ENCODE measurements at places on chromosomes 1 and 21.

DNA sequence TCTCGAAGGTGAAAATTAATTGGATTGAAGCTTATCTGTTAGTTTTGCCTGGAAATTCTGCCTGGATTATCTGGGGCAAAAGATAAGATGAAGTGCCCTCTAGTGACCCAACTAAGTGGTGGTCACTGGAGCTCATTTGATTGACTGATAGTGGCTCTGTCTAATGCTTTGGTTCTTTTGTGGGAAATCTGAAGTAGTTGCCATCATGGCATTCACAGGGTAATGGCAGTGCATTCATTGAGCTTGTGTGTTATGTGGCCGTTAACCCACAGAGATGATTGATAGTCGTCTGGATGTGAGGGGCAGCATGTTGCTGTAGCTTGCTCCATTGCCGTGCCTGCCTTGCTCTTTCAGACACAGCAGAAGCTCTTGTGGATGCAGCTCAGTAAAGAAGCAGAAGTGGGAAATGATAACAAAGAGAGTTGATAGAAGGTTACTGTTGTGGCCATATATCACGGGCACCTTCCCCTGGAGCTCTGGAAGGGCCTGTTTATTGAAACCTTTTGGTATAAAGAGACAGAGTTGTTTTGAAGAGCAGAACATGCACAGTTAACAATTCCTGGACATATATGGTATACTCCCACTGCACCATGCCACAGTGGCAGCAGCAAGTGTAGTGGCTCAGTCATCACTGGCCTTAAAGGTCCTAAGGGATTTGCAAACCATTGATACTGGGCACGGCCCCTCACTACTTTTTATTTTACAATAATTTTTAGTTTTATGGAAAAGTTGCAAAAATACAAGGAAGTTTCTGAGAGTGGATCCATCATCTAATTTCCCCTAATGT is 42.0 kb downstream of the CXADR start:
- DNase-seq: no peak

GRCh38 chr1:208158640-208159554 is 85.3 kb downstream of the PLXNA2 start:
- no peak for DNase-seq

- DNase-seq: no peak
These were observed 23.0 kb upstream of the PLEKHA6 start for GRCh38 chr1:204382714-204383083.

DNA sequence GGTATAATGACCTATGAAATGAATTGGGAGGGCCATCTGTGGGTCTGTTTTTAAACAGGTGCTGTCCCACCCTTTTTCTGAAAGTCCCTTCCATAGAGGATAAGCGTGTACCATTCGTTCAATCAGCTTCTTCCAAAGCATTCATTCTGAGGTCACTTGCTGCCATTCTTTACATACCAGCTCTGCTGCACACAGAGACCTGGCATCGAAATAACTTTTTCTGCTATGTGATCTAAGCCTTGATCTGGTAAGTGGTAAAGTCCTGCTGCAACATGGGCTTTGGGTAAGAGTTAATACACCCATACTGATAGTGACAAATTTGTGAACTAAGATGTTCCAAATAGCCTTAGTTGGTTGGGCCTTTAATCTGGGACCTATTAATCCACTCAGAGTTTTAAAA is 38.9 kb downstream of the DR1 start:
- no peak for DNase-seq

- peak; percentile 12 for DNase-seq
These were observed 4.7 kb downstream of the FMOD start for GRCh38 chr1:203346060-203346768.

- DNase-seq: no peak
These were observed 42.4 kb downstream of the C1orf87 start for GRCh38 chr1:60031146-60031545.

GRCh38 chr21:38979271-38980121 is 173.8 kb downstream of the ETS2 start:
- no peak for DNase-seq

DNA sequence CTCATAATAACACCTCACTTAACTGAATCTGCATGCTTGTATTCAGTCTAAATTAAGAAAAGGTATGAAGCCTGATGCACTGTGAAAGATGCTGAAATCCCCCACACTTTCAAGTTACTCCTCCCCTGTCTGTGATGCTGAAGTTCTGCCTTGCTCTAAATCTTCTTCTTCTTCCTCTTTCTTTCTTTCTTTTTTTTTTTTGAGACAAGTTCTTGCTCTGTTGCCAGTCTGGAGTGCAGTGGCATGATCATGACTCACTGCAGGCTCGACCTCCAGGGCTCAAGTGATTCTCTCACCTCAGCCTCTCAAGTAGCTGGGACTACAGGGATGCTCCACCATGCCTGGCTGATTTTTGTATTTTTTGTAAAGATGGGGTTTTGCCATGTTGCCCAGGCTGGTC is 231.0 kb upstream of the B3GALT2 start:
- no peak for DNase-seq

GRCh38 chr1:96882096-96882495 is 160.5 kb downstream of the PTBP2 start:
- no peak for DNase-seq

- no peak for DNase-seq
These were observed 64.7 kb downstream of the TGFBR3 start for GRCh38 chr1:91821126-91821868.

Measured in CMK (cell line).